HFF-Myc (cell line): ENCODE measurements at places on chromosomes 2 and 18.

GRCh38 chr2:165601928-165602521 is 132.5 kb downstream of the CSRNP3 start:
- DNase-seq = no peak

DNA sequence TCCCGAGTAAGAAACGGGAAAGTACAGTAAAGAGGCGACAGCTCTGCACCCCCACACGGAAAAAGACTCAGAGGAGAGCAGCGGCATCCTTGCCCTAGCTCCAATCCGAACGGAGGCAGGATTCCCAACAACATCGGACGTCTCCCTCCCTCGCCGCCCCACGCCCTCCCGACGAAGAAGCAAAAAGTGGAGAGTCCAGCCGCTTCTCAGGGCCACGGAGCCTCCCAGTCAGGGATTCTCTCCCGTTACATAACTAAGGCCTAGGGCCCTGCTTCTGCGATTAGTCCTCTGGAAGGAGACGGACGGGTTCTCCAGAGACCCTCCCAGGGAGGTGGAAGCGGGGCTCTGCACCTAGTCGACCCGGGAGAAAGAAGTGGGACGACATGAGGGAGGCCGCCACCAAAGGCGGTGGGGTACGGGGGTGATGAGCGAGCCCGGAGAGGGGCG is 587 bp downstream of the SUMO1 start:
- no peak for DNase-seq

DNA sequence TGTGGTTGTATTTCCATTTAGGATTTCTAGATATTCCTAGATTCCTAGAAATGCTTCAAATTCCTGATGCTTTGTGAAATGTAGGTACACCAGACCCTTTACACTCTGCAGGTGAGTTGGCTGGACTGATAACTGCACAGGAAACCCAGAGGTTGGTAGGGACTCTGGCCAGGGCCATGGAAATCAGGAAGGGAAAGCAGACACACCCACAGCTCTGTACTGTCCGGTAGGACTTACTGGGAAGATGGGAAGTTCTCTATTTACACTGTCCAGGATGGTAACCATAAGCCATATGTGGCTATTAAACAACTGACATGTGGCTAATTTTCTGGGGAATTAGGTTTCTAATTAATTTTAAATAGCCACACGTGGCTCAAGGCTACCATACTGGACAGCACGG is 31.4 kb downstream of the NEMP2 start:
- DNase-seq = no peak

GRCh38 chr18:67132919-67133318 is 383.6 kb downstream of the DSEL start:
- DNase-seq = no peak
